ENCODE measurements at places on chromosomes 3 and 15. TPM values are rescaled to one million over a fixed set of nuclear protein-coding genes. Genes with fewer than 3 reads are reported as not detected.
A peak's percentile ranks its signal among the peaks of the same experiment; 100 is the strongest.

GRCh38 chr15:30992249-30992864 lies 929 bp upstream of the MTMR10 start:
- no peak for DNase-seq

- DNase-seq: no peak
Measured at GRCh38 chr15:80931721-80932512, 57.7 kb downstream of the MESD start.

DNA sequence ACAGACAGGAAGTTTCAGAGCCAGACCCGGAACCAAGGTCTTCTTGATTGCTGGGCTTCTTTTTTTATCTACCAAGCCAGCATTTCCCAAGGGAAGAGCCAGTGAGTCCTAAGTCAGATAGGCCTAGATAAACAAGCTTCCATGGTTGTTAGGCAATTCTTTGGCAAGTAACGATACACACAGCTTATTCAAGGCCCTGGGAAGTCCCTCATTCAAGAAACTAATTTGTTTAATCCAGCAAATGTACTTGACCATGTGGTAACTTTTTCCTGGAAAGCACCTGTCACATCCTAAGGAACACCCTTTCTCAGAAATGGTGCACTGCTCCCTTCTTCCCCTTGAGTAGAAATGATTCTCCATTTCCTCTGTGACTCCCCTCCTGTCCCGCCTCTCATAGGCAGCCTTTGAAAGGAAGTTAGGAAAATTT lies 209.9 kb downstream of the ITPR1 start:
- no peak for DNase-seq

DNA sequence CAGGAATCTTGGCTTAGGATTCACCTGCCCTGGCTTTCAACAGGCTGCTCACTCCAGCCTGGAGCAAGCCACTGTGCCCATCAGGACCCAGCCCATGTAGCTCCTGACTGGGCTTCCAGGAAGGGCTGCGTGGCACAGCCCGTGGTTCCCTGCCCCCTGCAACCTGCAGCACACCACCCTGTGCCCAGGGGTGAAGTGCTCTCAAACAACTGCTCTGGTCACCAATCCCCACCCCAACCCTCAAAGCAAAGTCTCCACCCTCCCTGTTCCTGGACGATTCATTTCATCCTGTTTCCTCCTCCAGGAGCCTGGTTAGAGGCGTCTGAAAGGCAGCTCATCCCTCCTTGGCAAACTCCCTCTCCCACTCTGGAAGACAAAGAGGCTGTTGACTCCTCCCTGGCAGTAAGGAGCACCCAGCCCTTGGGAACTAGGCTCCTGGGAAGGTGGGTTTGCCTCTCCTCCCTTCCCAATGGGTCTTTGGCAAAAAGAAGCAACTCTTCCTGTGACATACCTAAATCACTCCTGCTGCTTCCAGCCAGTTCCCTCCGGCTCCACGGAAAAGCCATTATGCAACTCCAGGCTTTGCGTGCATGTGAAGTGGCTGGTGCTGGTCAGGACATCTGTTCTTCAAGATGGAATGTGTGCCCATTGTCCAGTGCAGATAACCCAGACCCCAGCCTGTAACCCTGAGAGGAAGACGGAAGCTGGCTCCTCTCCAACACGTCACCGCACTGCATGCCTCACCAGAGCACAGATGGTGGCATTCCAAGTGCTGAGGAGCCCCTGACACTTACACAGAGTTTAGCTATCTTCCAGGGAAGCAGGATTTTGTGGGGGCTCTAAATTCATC lies 29.1 kb upstream of the VIPR1 start:
- DNase-seq: peak; percentile 81

DNA sequence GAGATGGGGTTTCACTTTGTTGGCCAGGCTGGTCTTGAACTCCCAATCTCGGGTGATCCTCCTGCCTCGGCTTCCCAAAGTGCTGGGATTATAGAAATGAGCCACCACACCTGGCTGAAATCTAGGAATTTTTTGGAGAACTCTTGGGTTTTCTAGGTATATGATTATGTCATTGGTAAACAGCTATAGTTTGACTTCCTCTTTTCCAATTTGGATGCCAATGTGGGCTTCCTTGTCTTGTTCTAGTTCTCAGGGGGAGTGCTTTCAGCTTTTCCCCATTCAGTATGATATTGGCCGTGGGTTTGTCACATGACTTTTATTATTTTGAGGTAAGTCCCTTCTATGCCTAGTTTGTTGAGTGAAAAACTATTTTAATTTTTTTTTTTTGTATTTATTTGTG lies 17.9 kb downstream of the KCNMB3 start:
- DNase-seq: no peak

GRCh38 chr15:92205255-92205739 lies 188.4 kb upstream of the ST8SIA2 start:
- DNase-seq: no peak

GRCh38 chr3:129346695-129347457 lies 68.2 kb downstream of the HMCES start:
- DNase-seq: peak; percentile 24

GRCh38 chr15:72184165-72184811 lies 13.3 kb downstream of the GRAMD2A start:
- no peak for DNase-seq

DNA sequence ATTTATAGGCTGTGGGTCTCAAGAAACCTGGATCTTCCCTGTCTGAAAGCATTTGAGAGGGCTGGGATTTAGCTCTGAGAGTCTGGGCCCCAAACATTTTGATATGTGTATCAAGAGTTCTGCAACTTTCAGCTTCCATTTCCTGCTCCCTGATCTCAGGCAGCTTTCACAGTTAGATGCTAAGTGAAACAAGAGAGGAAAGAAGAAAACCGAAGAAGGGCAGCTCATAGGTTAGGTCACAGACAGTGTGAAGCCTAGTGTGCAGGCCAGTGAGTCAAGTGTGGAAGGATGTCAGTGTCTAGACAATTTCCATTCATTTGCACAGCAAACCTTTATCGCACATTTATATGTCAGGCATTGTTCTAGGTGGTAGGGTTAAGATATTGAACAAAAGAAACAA lies 173.6 kb upstream of the PROK2 start:
- no peak for DNase-seq

MME gene
- total RNA-seq: 1.3 TPM

All from dermis microvascular lymphatic vessel endothelial cell (primary cell).